Naive thymus-derived CD8-positive, alpha-beta T cell (primary cell): ENCODE measurements at places on chromosomes 2 and 18. TPM values are rescaled to one million over a fixed set of nuclear protein-coding genes. Genes with fewer than 3 reads are reported as not detected.
A peak's percentile ranks its signal among the peaks of the same experiment; 100 is the strongest.

GRCh38 chr2:227406177-227407031, 18.7 kb upstream of the SCYGR1 start:
- DNase-seq: no peak

DNA sequence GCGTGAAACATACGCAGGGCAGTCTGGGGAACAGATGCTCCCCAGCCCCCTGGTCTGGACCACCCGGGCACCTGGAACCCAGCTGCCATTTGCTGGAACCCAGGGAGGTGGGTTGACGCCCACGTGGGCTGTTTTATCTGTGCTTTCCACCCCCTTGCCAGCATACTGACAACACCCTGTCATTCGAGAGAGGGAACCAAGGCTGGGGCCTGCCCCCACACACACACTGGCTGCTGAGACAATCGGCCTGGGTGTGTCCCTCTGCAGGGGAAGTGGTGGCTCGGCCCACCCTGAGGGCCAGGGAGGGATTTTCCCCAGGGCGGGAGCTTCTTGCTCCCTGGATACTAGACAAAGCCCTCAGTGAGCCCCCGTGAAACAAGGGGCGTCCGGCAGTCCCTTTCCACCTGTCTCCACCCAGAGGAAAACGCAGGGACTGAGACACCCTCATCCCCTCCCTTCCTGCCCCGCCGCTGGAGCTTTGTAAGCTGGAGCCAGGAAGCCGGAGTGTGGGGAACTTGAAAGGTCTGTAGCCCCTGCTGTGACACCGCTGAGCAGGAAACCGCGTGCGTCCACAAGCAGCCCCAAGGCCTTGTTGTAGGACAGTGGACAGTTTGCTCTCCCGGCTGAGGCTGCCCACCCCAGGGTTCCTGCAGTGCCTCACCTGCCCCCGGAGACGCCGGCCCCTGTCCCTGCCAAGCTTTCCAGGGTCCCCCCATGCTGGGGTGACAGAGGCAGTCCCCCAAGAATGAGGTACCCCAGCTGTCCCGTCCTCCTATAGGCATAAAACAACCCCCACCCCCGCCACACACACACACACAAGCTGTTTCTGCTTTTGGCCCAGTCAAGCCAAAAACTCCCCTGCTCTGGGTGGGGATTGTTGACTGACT, 14.1 kb upstream of the KLF11 start:
- DNase-seq: peak; percentile 33

- DNase-seq: no peak
Observed at GRCh38 chr2:68860111-68860510, 11.1 kb downstream of the BMP10 start.

DNA sequence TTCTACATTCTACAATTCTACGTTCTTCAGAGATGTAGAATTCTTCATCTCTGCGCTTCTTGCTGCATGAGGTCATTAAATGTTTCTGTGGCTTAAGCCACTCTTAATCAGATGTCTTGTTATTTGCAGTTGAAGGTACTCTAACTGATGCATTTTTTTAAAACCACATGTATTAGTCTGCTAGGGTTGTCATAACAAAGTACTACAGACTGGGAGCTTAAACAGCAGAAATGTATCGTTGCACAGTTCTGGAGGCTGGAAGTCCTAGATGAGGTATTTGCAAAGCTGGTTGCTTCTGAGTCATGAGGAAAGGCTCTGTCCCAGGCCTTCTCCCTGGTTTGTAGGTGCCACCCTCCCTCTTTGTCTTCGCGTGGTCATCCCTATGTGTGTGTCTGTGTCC, 176.3 kb upstream of the GLI2 start:
- DNase-seq: no peak

DNA sequence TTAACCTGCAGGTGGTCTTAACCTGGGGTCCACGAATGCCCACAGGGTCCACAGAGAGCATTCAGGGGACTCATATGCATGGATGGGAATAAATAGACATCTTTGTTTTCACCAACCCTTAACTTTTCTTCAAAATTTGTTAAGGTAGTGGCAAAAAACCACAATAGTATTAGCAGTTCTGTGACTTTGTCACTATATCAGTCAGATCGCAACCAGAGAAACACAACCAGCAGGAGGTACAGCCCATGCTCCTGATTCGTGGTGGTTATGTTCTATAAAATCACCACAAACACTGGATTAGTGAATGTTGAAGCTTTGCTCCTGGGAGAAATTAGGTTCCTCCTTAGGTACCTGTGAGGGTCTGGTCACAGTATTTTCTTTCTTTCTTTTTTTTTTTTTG, 31.6 kb downstream of the B3GNT7 start:
- no peak for DNase-seq

- no peak for DNase-seq
Observed at GRCh38 chr2:160174322-160174721, 25.8 kb downstream of the ITGB6 start.

DNA sequence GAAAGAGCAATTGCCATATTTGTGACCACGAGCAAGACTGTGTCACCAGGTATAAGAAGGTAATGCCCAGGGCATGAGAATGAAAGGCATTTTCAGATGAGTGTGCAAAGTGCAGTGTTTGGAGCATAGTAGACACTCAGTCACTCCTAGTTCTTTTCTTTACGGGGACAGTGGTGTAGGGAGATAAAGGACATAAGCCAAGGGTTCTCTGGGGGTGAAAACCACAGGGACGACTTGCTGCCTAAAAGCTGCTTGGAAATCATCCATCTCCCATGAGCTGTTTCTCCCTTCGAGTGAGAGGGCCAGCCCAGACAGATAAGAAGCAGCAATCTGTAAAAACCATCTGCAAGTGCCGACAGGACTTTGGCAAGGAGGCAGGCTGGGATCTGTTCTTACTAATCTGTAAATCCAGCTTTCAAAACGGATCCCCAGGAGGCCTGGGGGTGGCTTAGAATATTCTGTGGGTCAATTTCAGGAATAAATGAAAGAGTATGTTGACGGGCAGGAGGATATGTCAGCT, 221.6 kb downstream of the LPIN1 start:
- no peak for DNase-seq

DNA sequence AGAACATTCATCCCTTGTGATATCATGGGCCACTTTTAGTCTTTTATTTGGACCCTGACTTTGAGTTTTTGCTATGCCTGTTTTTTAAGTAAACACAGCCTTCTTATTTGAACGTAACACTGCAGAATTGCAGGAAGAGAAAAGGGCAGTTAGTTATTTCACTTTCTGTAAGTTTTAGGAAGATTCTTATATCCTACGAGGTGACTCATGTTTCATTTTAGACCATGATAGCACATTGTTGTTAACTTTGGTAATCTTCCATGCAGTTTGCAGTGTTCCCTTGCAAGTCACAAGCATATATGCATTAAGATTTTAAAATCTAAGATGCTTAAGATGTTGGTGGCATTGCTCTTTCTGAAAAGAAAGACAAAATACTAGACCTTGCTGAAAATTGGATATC, 128.6 kb upstream of the EPC2 start:
- no peak for DNase-seq

DNA sequence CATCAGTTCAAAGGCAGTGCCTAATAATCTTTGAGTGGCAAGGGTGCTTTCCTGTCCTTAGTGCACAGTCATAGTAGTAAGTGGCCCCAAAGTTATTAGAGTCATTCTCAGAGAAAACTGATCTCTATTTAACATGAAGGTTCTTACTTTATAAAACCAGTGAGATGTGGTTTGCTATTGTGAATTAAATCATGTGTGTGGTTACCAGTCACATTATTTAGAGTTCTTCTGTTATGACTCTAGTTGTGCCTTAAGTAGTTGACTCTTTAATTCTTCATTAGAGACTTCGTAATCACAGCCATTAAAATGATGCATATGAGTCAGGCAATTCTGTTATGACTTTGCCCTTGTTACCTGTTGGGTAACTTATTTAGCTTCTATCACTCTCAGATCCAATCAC, 1392.9 kb upstream of the ACVR2A start:
- no peak for DNase-seq

DNA sequence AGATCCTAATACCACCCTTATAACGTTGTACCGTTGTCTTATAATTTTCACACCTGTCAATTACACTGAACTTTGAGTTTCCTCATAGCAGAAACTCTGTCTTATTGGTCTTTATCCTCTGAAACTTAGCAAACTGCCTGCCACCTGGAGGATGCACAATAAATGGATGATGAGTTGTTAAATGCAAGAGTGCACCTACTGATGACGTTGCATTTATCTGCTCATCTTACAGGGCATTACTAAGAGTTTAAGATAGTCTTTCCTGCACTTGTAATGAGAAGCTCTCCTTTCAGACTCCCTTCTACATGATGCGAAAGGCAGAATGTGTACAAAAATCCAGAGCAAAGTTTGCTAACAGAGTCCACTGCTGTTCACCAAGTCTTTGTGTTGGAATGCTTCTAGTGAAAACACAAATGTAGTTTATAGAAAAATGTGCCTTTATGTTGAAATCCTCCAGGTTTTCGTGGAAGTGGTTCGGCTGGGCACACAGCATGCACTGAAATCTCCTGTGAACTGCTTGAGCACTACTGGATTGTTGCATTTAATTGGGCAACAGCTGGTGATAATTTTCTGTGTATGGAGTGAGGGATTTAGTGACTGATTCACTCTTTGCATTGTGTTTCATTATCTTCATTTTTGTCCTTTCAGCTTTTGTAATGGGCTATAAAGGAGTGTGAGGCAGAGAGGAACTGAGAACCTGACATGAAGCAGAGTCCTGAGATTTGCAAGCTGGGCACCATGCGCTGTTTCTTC, 665.8 kb upstream of the ID2 start:
- DNase-seq: no peak

Gene FMNL2
- 0.05 TPM for polyA plus RNA-seq
